ENCODE measurements at places on chromosomes 16 and 17.

- DNase-seq = no peak
These were observed 160.1 kb upstream of the IRX3 start for GRCh38 chr16:54446639-54447038.

GRCh38 chr17:15311996-15312395 lies 29.4 kb downstream of the TEKT3 start:
- DNase-seq = no peak

DNA sequence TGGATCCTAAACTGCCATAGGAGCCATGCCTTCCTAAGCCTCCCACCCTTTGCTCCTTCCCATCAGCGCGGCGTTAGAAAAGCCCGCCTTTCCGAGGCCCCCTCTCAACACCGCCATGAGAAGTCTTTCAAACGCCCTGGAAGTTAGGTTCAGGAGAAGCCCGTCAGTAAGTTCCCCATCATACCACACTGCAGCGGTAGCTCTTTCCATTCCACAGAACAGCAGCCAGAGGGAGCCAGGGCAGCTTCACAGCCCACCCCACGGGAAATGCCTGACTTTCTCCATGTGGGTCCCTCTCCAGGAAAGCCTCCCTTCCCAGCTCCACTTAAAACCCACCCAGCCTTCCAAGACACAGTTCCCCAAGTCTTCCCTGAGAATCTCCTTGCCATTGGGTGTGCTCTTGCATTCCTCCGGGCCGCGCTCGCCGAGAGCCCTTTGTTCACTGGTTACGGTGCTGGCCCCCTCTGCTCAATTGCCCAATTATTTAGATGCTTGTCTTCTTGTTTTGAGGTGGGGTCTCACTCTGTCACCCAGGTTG lies 28.7 kb downstream of the KIAA0513 start:
- DNase-seq = no peak

- no peak for DNase-seq
These were observed 11.3 kb upstream of the ARL5C start for GRCh38 chr17:39177256-39177655.

DNA sequence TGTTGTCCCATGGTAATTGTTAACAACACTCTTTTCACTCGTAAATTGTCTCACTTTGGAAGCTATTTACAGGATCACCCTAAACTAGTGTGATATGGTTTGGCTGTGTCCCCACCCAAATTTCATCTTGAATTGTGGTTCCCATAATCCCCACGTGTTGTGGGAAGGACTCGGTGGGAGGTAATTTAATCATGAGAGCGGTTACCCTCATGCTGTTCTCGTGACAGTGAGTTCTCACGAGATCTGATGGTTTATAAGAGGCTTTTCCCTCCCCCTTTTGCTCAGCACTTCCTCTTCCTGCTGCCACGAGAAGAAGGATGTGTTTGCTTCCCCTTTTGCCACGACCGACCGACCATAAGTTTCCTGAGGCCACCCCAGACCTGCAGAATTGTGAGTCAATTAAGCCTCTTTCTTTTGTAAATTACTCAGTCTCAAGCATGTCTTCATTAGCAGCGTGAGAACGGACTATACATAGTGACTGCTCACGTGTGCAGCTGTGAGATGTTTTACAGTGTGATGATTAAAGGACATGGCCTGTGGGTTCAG lies 34.4 kb downstream of the DNAH3 start:
- DNase-seq = no peak

DNA sequence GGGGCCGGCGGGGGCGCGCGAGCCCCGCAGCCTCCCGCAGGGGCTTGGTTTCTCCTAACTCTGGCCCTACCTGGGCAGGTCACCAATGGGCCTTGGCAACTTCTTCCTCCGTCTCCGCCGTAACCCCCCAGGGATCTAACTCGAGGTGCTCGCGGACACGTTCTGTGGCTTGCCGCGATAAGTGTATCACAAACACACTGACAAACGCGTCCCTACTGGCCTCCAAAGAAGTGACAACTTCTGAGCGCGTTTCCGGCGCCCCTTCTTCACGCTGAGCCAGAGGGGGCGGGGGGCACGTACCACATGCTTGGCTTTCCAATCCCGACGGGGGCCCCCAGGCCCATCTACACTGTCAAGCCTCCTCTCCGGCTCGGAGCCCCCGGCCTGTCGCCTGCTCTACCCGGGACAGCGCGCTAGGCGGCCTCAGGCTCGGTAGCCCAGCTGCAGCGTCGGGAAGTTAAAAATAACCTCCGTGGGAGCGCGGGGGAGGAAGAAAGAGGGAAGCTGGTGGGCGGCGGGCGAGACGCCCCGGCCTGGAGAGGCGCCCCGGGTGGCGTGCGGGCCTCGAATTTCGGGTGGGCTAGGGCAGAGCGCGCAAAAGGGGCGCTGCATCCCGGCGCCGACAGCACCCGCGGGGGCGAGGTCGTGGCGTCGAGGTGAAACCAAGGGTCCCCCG lies 725 bp upstream of the SPHK1 start:
- no peak for DNase-seq

DNA sequence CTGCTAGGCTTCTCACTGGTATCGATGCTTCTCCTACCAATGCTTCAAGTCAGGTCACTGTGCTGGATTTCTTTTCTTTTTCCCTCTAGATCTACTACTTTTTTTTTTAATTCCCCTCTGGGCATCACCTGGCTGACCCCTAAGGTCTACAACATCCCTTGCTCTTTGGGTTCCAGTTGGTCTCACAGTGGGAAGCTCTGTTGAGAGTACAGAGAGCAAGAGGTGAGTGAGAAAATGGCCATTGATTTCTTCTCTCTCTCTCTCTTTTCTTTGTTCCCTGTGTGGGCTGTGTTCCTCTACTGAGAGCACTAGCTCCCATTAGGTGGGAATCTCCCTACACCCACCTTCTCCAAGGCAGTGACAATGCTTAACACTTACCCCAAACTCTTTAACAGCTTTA lies 413.4 kb downstream of the KCNJ2 start:
- DNase-seq = no peak

DNA sequence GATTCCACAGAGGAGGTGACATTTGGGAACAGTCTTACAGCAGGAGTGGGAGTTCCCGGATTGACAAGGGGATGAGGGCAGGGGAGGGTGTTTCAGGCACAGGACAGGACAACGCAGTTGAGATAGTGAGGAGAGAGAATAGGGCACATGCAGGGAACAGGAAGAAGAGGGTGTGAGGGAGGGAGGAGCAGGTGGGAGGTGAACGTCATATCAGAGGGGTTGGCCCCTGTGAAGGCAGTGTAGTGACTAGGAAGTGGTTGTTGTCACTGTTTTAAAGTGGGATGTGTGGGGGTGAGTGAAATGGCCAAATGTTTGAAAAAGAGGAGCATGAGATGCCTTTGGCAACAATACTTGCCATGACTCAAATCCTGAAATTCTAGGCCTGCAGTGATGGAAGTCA lies 12.2 kb downstream of the PRKCB start:
- DNase-seq = no peak

DNA sequence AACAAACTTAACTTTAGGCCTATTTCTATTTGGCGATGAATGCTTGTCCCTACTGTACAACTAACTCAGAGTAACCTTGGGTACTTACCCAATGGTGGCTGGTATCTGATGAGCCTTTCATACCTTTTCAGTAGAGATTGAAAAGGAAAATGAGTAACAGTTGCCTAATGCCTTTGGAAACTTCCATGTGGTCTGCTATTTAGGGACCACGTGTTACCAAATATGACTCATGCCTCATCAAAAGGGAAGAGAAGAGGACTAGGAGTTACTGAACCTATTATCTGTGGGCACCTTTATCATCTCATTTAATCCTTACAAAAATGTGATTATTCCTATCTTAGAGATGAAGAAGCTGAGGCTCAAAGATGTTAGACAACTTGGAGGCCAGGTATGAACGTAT lies 8.1 kb downstream of the MYOCD start:
- DNase-seq = no peak

DNA sequence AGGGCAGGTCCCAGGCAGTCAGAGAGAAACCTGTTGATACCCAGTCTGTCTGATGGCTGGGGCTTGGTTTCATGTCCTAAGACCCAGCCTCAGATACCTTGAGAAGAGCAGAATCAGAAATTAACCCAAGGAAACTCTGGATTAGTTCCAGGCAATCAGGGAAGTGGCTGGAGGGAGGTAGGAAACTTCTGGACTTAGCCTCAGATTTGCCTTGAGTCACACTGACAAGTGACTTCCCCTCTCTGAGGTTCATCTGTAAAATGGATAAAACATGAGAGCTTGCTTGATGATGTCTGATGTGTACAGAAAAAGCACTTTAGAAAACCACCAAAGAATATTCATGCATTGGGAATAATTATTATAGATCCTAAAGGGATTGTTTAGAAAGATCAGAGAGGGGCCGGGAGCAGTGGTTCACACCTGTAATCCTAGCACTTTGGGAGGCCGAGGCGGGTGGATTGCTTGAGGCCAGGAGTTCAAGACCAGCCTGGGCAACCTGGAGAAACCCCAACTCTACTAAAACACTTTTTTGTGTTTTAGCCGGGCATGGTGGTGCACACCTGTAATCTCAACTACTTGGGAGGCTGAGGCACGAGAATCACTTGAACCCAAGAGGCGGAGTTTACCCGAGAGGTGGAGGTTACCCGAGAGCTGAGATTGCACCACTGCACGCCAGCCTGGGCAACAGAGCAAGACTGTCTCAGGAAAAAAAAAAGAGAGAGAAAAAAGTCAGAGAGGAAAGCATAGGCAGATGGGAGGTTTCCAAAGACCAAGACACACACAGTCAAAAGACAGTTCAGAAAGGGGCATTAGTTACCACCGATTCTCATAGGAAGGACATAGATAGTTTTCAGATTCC lies 3.8 kb downstream of the CIITA start:
- no peak for DNase-seq

GRCh38 chr17:61158376-61158775 lies 241.3 kb upstream of the TBX2 start:
- no peak for DNase-seq

DNA sequence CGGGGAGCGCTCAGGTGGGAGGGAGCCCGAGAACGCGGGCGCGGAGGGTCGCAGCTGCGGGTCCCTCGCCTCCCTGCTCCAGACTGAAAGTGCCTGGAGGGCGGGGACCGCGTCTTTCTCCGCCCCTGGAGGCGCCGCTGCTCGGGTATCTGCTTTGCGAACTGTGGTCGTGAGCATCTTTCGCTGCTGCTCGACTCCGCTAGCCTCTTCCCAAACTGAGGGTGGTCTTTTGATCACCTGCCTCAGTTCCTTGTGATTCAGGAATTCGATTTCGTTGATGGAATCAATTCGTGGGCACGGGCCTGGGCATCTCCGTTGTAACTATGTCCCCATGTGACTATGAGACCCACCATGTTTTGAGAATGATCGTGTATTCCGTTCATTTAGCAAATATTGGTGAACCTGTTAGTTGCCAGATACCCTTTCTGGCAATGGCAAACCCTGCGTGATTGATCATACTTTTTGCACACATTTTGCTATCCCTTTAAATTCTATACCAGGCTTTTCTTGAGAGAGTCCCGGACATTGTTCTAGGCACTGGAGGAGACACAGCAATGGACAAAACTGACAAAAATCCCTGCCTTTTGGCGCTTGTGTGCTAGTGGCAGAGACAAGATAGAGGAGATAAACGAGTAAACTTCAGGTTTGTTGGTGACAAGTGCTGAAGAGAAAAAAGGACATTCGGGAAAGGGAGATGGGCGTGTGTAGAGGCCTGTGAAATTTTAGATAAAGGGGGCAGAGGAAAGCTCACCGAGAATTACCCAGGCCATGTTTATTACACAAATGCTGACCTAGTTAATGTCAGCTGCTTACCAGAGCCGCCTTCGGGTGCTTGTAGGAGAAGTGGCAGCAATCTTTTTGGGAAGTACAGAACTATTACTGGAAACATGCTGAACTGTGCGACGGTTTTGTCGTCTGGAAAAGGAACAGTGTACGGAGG lies 948 bp downstream of the UTP18 start:
- no peak for DNase-seq

DNA sequence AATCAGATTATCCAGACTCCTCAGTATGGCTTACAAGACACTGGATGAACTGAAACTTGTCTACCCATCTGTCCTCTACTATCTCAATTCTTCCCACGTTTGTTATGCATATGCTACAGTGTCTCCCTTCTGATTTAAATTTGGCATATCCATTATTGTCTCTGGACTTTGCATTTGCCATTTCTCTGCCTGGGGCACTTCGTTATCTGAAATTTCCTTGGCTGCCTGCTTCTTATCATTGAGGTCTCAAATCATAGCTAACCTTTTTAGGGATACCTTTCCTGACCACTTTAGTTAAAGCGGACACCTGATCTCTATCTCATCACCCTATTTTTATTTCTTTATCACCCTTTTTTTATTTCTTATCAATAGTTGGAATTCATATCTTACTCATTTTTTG lies 853.4 kb downstream of the KCNJ2 start:
- DNase-seq = no peak

- no peak for DNase-seq
These were observed 12.3 kb upstream of the UBE2I start for GRCh38 chr16:1297018-1297696.

DNA sequence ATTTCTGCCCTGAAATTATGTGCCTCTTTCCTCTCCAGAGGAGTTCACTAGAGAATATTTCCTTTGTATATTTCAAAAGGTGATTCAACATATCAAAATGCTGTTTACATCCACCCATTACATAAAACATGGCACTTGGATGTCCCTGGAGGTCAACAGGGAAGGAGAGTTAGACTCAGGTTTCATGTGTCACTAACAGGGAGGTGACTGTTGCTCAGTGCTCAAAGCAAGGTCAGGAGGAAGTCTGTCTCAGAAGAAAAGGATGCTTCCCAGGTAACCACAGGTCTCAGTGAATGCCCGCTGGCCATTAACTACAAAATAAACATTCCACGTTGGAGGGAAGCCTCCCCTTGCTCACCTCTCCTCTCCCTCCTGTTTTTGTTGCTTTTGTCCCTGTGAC lies 198.6 kb downstream of the AXIN2 start:
- no peak for DNase-seq

DNA sequence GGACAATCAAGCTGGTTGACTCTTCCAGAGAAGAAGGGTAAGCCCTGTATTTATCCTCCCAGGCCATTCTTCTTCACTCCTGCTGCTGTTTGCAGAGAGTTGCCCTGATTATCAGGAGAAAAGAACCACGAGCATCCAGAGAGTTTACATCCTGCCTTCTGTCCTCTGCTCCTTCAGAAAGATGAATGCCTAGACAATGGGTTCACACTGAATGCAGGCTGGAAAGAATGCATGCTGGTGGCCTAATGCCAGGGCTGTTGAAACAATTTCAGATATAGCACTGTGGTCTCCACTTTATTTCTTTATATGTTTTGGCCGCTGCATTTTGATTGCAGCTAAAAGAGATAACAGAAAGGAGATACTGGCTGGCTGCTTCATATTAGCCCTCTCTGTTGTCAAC lies 21.2 kb upstream of the HAS3 start:
- DNase-seq = no peak

DNA sequence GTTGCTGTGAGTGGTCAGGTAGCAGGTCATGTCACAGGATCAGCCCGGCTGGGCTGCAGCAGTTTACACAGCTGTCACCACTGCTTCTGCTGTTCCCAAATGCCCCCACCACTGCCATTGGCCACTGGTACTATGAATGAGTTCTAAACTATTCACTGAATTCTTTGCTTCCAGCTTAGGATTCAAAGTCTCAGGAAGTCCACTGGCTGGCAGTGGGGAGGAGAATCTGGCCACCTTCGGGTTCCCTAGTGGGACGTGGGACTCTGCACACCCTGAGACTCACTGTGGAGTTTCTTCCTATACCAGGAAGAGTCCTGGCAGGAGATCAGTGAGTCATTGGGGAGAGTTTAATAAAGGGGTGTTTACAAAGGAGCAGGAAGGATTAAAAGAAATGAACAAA lies 6.9 kb downstream of the MT1X start:
- no peak for DNase-seq

All from NCI-H524 treated with DMSO at 0.1 percent for 48 hours (cell line).